Renal pelvis (tissue), 12 donors: ENCODE measurements at places on chromosomes 5 and 9. TPM values are rescaled to one million over a fixed set of nuclear protein-coding genes. Genes with fewer than 3 reads are reported as not detected.

GRCh38 chr9:5884191-5884590, 6.5 kb upstream of the MLANA start:
- no peak for DNase-seq

DNA sequence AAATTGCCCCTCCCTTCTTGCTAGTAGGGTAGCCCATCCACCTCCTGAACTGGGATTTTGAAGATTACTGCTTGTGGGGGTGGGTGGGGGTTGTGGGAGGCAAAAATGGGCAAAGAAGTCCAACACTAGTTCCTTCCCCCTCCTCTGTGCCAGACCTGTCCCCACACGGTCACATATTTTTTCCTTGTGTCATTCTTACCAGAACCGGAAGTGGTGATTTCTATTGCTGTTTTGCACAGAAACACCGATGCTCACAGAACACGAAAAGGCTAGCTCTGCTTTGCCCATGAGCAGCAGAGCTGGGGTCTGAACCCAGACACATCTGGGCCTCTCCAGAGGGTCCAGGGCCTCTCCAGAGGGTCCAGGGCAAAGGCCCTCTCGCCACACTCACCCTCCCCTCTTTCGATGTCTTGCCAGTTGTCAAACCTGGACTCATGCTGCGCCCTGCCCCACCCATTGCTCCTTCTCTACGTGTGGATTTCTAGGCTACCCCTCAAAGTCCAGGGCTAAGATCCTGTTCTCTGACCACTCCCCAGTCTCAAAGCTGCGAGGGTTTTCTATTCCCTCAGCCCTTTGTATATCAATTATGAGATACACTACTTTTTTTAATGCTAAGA, 264.4 kb upstream of the MSX2 start:
- DNase-seq, result no peak

The CHD1 gene
- 62.8 TPM for polyA plus RNA-seq

DNA sequence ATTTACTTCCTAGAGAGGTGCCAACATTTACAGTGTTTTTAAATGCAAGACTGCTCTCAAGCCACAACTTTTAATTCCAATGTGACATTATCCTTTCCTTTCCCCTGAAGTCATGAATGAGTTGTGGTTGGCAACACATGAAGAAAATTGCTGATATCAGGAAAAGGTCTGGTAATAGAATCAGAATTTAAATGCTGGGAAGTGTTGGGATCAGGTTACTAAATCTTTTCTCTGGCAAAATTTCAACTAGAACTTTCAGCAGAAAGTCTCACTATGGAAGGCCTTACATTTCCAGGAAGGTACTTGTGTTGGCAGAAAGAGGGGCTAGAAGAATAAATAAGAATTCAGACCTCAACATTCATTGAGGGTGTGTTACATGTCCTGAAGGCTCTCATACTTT, 10.6 kb upstream of the SLC44A1 start:
- DNase-seq, result no peak

The NR2F1 gene
- polyA plus RNA-seq, result 199 TPM

GRCh38 chr9:76464706-76465105, 5.7 kb downstream of the GCNT1 start:
- DNase-seq, result no peak

GRCh38 chr5:87229780-87230179, 37.9 kb upstream of the RASA1 start:
- DNase-seq, result no peak

- no peak for DNase-seq
Observed at GRCh38 chr9:121088576-121088975, 13.8 kb downstream of the CNTRL start.

The TXNDC8 gene
- not detected for polyA plus RNA-seq

The PTGS1 gene
- 4.4 TPM for polyA plus RNA-seq

The C7 gene
- polyA plus RNA-seq, result 148 TPM
